ENCODE measurements at places on chromosomes 5 and 9. TPM values are rescaled to one million over a fixed set of nuclear protein-coding genes. Genes with fewer than 3 reads are reported as not detected.

DNA sequence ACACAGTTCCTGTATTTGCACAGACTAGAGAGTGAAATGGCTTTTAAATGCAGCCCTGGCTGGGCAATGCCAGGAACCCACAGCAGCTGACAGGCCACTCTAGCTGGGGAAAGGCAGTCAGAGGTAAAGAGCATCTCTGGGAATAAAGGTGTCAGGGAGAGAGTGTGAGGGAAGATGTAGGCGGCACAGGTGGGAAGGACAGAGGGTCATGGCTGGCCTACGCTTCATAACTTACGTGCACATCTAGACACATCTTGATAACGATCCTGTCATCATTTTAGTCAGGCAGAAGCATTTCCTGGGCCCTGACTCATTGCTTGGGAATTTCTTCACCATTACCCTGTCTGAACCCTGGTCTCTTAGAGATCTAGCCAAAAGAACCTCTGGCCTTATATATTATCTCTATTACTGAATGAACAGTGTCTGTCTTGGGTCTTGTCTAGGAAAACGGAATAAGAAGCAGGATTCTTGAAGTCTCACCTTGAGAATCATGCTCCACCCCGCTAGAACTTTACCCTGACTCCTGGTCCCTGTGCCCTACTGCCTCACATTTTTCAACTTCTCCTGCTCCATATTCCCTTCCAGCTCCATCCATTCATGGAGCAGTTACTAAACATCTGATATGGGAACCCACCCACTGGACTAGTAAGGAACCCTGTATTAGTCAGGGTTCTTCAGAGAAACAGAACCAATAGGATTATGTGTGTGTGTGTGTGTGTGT lies 106.4 kb upstream of the ELL2 start:
- peaks cover 21% of the 10 kb centered on the region for H3K4me1 ChIP-seq
- no peak for DNase-seq
- H3K27ac ChIP-seq, result peak overlapping the region; percentile 30
- H3K36me3 ChIP-seq, result no peaks in the 10 kb centered on the region
- no peak overlapping the region for H3K4me3 ChIP-seq

DNA sequence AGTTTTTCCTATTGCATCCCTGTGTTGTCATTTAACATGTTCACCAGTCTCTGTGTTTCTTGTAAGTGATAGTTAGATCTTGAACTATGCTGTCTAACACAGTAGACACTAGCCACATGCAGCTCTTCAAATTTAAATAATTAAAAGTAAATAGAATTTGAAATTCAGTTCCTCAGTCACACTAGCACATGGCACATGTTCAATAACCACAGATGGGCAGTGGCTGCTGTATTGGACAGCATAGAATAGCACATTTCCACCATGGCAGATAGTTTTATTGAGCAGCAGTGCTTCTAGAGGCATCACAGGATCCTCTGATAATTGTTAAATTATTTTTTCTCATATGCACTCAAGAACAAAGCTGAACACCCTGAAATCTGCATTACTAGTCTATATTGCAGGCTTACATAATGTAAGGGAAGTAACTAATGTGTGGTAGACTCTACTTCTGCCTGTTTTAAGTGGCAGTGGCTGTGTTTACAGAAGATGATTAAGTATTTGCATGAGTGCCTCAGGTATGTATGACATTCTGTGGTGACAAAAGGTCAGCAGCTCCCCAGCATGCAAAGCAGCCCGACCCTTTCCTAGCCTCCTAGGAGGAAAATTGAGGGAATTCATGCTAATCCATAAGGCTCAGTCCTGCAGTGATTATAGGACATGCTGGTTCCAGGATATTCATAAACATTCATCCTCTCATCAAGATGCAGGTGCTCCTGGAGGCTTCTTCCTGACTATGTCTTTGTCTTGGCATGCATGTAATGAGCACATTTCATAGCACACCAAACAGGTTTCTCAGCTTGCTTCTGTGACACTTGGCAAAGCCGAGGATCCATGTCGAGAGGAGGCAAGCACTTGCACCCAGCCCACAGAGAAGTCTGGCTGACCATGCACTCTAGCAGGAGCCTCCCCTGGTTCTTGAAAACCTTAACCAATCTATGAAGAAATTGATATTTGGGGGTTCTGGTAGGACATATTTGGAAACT lies 45.5 kb downstream of the SH3RF2 start:
- peaks cover 11% of the 10 kb centered on the region for H3K27me3 ChIP-seq
- H3K4me1 ChIP-seq, result no peaks in the 10 kb centered on the region
- no peaks in the 10 kb centered on the region for H3K36me3 ChIP-seq
- DNase-seq, result no peak

The GRM6 gene
- not detected for total RNA-seq

DNA sequence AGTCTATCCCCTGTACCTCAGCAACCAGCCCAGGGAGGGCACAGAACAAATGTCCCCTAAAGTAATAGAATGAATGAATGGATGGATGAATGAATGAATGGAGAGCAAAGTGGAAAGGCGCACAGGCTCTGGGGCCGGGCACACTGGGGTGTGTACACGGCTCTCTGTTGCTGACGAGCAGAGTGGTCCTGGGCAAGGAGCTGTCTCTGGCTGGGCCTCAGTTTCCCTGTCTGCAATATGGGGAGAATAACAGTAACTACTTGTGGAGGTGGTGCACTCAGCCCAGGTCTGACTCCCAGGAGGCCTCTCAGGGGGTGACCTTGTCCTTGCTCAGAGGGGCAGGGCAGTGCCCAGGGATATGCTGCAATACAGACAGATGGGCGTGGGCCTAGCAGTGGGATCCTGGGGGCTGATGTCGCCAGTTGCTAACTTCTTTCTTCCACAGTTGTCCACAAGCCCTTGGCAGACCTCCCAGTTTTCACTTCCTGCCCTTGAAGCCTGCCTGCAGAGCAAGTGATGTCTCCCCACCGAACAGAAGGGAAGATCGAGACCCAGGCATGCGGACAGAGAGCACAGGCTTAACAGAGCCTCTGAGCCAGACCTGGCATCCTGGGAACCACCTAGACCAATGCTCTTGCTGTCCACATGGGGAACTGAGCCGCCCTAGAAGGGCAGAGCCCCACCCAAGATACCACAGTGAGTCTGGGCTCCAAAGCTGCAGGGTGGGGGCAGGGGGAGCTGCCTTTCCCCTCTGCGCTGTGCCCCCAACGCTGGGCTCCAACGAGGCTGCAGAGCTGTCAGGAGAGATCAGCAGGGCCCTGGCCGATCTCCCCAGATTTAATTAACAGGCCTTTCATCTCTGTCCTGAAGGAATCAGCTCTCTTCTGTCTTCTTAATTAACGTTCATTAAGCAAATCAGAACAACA lies 13.6 kb upstream of the LAMC3 start:
- no peaks in the 10 kb centered on the region for H3K36me3 ChIP-seq
- H3K4me1 ChIP-seq, result no peaks in the 10 kb centered on the region
- H3K27me3 ChIP-seq, result peaks cover 12% of the 10 kb centered on the region
- DNase-seq, result no peak
- no peak overlapping the region for H3K4me3 ChIP-seq

- no peak overlapping the region for H3K27ac ChIP-seq
- no peaks in the 10 kb centered on the region for H3K36me3 ChIP-seq
- no peaks in the 10 kb centered on the region for H3K27me3 ChIP-seq
- H3K4me1 ChIP-seq, result no peaks in the 10 kb centered on the region
- H3K4me3 ChIP-seq, result no peak overlapping the region
- no peak for DNase-seq
Observed at GRCh38 chr5:104598285-104598684, 1035.7 kb upstream of the NUDT12 start.

- peaks cover 14% of the 10 kb centered on the region for H3K4me1 ChIP-seq
- DNase-seq, result no peak
- H3K27me3 ChIP-seq, result no peaks in the 10 kb centered on the region
Observed at GRCh38 chr5:39137391-39137790, 63.2 kb upstream of the RICTOR start.

The GLRA1 gene
- not detected for total RNA-seq

The SLC6A3 gene
- 0.23 TPM for total RNA-seq

The KIF20A gene
- total RNA-seq, result 64.3 TPM

DNA sequence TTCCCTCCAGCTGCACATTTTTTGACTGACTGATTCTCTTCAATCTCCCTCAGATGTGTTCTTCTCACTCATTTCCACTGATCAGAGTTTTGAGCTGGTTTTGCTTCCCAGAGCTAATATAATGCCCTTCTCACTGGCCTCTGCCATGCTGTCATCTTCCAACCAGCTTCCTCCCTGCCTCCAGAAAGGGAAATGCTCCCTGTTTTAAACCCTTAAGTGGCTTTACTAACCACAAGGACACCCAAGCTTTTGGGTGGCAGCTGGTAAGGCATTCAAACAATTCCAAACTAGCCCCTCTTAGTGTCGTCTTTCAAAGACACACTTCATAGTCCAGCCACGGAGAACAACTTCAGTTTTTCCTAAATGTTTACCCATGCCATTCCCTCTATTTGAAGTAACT lies 172.5 kb downstream of the CRB2 start:
- no peaks in the 10 kb centered on the region for H3K4me1 ChIP-seq
- H3K36me3 ChIP-seq, result peaks cover 5% of the 10 kb centered on the region
- H3K27ac ChIP-seq, result no peak overlapping the region
- H3K27me3 ChIP-seq, result no peaks in the 10 kb centered on the region
- H3K4me3 ChIP-seq, result no peak overlapping the region

GRCh38 chr5:119220576-119221197 lies 135.1 kb upstream of the TNFAIP8 start:
- DNase-seq, result no peak
- no peak overlapping the region for H3K4me3 ChIP-seq
- H3K27me3 ChIP-seq, result no peaks in the 10 kb centered on the region
- peaks cover 8% of the 10 kb centered on the region for H3K36me3 ChIP-seq
- H3K4me1 ChIP-seq, result no peaks in the 10 kb centered on the region

DNA sequence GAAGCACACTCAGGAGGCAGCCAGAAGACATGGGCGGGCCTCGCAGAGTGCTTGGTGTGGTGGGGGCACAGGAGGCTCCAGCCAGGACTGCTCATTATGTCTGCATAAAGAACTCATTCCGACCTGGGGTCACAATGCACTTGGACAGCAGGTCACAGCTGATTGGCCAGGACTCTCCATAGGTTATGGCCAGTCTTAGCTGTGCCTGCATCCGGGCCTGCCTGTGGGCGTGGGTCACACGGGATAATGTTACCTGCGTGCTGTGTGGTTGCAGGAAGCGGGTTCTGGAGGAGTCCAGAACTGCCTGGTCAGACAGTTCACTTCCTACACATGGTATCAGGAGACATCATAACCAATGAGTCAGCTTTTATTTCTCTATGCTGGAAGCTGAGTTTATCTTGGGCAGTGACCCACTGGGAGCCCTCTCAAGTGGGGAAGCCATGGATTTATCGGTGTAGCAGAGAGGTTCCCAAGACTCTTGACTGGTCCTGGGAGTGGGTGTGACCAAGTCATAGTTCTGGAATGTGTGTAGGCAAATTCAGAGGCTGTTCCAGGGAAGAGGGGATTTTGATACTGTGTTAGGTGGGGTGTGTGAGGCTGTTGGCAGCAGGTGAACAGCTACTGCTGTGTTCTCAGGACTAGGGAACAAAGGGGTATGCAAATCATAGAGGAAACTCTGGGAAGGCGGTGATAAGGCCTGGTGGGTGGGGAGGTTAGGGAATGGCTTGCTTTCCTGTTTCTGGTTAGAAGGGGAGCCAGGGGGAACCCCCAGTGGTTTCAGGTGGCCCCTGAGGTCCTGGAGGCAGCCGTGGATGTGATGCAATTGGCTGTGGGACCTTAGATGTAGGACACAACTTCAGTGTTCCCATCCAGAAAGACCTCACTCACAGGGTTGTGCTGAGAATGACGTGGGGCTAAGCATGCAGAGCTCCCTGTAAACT lies 51.3 kb downstream of the ARHGEF37 start:
- peaks cover 13% of the 10 kb centered on the region for H3K4me1 ChIP-seq
- H3K4me3 ChIP-seq, result no peak overlapping the region
- H3K27ac ChIP-seq, result no peak overlapping the region
- no peaks in the 10 kb centered on the region for H3K36me3 ChIP-seq
- no peaks in the 10 kb centered on the region for H3K27me3 ChIP-seq

DNA sequence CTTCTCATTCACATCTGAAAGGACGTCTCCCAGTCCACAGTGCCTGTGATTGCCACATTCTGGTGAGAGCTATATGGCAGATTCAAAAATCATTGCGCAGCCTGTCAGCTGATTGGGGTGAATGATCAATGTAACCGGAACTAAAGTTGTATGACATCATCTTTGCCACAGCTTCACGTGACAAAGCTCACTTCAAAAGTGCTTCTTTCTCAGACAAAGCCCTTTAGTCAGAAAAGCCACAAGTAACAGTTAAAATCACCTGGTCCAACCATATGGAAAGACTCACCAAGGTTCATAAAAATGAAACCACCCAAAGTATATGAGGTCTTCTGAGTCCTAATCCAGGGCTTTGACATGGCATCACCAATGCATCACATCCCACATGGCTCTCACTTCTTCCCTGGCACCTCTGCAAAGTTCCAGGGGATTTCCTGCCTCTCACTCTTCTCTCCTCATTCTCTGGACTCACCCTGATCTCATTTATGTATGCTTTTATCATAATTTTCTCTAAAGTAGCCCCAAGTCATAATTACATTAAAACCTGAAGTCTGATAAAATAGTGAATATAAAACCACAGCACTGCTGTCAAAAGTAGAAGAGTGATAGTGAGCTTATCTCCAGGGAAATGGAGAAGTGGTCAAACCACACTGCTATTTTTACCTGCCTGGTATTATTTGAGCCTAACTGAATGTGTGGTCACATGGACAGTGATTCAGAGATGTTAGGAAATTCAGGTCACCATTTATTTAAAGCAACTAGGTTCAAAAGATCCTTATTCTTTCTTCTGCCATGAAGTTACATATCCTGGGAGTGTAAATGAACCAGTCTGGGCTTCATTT lies 193.1 kb upstream of the PTGER4 start:
- DNase-seq, result peak; percentile 83
- no peaks in the 10 kb centered on the region for H3K27me3 ChIP-seq
- H3K36me3 ChIP-seq, result peaks cover 12% of the 10 kb centered on the region

GRCh38 chr9:98874721-98875255 lies 67.3 kb downstream of the GALNT12 start:
- peaks cover 24% of the 10 kb centered on the region for H3K27me3 ChIP-seq
- H3K36me3 ChIP-seq, result no peaks in the 10 kb centered on the region
- no peak overlapping the region for H3K4me3 ChIP-seq
- DNase-seq, result no peak
- no peaks in the 10 kb centered on the region for H3K4me1 ChIP-seq
- no peak overlapping the region for H3K27ac ChIP-seq

DNA sequence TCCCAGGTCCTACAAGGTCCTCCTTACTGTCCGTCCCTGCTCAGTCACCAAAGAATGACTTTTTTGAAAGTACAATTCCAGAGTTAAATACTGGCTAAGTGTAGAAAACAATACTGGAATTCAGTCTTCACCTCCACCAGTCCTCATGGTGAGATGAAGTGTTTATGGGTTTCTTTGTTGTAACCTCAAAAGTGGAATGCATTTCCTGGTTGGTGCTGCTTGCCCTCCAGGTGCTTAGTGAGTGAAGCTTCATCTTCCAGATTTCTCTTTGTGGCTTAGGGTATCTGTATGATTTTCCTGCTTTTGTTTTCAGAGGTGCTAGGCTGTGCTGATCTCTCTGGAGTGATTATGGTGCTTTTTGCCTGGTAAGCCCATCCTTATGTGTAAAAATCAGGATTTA lies 49.4 kb upstream of the DHFR start:
- peaks cover 16% of the 10 kb centered on the region for H3K4me1 ChIP-seq
- H3K27me3 ChIP-seq, result no peaks in the 10 kb centered on the region
- no peak overlapping the region for H3K27ac ChIP-seq
- no peak for DNase-seq

GRCh38 chr5:170286386-170286925 lies 11.1 kb downstream of the LCP2 start:
- H3K36me3 ChIP-seq, result peaks cover 96% of the 10 kb centered on the region
- DNase-seq, result no peak
- no peak overlapping the region for H3K4me3 ChIP-seq
- peak overlapping the region; percentile 76 for H3K27ac ChIP-seq
- peaks cover 100% of the 10 kb centered on the region for H3K4me1 ChIP-seq

The JAK2 gene
- 20.6 TPM for total RNA-seq

GRCh38 chr5:151212406-151212798 lies 11.5 kb downstream of the CCDC69 start:
- peak overlapping the region; percentile 98 for H3K27ac ChIP-seq
- H3K4me1 ChIP-seq, result peaks cover 76% of the 10 kb centered on the region
- H3K36me3 ChIP-seq, result peaks cover 38% of the 10 kb centered on the region
- no peak for DNase-seq
- H3K4me3 ChIP-seq, result peak overlapping the region; percentile 86

Data from activated CD8-positive, alpha-beta memory T cell treated with anti-CD3 and anti-CD28 coated beads, Interleukin-2, amount 10 ng/mL, durations not matched to agents 7 days and 5 days (primary cell).